HAP-1 (cell line): ENCODE measurements at places on chromosomes 12 and 14.

GRCh38 chr12:30847259-30847658 lies 79.3 kb upstream of the TSPAN11 start:
- DNase-seq, result peak; percentile 34

DNA sequence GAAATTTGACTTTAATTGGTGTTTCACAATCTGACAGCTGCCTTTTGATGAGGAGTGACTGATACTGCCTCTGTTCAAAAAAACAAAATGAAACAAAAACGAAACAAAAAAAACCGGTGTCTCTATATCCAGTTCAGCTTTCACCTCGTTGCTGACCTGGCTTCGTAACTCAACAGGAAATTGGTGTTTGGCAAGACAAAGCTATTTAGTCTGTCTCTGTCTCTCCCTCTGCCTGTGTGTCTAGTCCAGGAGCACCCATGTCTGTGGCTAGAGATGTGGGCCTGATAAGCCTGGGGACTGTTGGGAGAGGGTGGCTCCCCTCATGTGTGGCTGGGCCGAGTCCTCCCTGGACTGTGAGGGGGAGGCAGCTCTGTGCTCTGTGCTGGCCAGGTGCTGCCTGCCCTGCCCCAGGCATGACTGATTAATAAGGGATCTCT lies 11.3 kb downstream of the CACNA1C start:
- DNase-seq, result no peak

GRCh38 chr12:113271466-113271852 lies 50.2 kb downstream of the TPCN1 start:
- no peak for DNase-seq

DNA sequence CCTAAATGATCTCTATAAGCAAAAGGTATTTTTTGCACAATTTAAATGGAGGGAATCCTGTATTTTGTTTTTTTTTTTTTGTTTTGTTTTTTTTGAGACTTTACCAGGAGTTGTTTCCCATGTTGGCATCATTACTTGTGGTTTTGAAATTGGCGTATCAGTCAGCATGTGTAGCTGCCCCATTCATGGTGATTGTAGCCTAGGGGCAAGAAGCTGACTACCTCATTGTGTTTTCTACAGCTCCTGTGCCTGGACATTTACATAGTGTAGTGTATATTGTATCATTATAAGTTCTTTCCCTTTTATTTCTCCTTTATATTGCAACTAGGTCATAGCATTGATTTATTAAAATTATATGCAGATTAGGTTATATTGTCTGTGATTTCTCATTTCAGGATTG lies 24.5 kb downstream of the SAMD4A start:
- DNase-seq, result peak; percentile 71

DNA sequence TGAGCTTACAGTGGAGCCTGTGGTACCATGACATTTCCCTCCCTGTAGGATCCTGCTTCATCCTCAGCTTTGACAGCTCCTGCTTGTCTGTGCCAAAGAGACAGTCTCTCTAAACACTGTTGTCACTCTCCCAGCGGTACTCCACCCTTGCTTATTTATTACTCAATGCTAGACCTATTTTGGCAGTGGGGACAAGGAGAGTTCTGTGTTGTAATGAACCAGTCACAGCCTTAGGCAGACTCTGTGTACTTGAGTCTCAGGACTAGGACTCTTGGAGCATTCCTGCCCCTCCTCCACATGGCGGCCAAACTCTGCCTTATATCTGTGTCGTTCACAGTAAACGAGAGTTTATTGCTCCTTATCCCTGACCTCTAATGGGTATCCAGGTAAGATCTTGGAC lies 70.9 kb downstream of the PIK3C2G start:
- no peak for DNase-seq

DNA sequence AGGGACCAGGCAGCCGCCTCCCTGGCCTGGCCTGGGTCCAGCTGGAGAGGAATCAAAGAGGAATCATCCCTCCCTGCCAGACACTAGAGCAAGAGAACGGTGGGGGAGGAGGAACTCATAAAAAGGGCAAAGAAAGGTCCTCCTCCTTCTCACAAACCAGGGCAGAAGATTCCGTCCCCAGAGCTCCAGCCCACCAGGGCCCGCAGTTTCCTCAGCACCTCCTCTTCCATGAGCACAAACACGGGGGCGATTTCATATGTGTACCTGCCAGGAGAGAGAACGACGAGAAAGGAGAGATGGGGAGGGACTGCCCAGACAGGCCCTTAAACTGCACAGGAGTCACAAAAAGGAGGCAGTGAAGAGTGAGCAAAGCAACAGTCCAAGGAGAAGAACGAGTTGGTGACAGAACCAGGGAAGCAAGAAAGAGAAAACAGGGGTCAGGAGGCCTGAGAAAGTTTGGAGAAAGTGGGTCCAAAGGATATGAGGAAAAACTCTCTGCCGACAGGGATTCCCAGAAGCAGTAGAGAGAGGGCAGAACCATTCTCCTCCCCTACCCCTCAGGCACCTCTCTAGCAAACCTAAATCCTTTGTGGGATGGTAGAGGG lies 8.7 kb upstream of the ZNF740 start:
- no peak for DNase-seq

- no peak for DNase-seq
Observed at GRCh38 chr14:97655169-97655948, 858.2 kb downstream of the VRK1 start.

DNA sequence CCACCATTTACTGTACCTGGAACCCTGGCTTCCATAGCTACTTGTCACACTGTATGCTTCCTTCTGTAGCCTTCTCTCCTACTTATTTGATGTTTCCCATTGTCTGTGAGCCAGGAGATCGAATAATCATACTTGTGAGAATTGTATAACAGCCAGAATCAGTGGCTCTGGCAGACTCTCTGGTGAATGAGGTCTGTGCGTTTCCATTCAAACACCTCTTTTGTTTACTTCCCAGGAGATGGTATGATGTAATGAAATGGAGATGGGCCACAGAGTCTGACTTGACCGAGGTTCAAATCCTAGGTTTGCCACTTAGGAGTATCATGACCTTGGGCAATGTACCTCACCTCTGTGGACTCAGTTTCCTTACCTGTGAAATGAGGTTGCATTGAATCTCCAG lies 35.7 kb upstream of the CLMN start:
- DNase-seq, result no peak

DNA sequence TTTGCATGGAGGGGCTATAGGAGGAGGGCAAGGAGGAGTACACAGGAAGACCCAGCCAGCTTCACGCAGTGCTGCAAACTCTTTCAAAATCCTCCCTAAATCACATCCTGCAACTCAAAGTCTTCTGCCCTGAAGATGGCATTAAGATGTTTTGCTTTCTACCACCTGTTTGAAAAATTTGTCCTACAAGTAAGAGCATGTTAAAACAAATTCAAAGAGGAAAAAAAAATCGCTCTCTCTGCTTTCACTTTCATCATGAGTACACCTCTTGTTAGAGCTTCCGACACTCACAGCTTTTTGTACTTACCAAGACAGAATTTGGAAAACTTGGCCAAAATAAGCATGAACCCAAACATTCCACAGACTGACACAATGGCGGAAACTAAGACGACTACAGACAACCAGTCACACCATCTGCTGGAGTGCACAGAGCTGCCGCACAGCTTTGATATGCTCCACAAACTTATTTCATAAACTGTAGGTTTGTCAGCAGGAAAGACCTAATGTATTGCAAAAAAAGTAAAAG lies 21.3 kb downstream of the GCH1 start:
- DNase-seq, result no peak

DNA sequence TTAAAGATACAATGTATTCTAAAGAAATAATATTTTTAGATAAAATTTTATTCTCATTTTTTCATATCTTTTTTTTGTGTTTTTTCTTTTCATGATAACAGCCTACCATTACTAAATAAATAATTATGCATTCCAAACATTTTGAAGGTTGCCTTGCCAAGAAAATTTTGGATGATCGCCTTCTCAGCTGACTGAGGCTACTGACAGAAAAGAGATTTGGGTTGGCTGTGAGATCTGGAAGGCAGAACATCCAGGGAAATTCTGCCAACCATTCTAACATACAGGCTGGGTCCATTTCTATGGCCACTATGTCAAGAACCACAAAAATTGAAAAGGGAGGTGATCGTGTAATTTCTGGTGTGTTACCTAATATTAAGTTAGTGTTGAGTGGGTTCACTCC lies 48.1 kb downstream of the GALNT8 start:
- DNase-seq, result no peak

GRCh38 chr12:117105902-117106301 lies 6.7 kb upstream of the TESC start:
- DNase-seq, result no peak

GRCh38 chr12:57248934-57249742 lies 1.8 kb downstream of the STAC3 start:
- DNase-seq, result no peak

DNA sequence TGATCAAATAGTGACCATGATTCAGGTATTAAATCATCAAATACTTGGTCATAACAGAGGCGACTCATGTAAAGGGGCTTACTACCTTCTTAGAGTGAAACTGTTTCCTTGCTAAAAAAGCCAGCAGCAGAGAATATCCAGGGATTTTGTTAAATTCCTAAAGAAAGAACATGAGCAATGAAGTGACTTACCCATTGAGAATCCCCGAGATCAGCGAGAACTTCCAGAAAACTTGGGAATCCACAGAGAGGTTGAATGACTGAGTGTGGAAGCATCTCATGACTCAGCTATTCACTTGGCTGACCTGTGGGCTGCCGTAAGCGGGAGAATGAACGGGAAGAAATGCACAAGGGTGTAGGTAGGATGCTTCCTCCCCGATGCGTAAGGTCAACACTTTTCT lies 85.3 kb upstream of the KCNA1 start:
- DNase-seq, result no peak

GRCh38 chr12:64893961-64894360 lies 69.5 kb downstream of the TBC1D30 start:
- peak; percentile 17 for DNase-seq

- no peak for DNase-seq
Observed at GRCh38 chr14:33525626-33526025, 425.2 kb downstream of the EGLN3 start.

DNA sequence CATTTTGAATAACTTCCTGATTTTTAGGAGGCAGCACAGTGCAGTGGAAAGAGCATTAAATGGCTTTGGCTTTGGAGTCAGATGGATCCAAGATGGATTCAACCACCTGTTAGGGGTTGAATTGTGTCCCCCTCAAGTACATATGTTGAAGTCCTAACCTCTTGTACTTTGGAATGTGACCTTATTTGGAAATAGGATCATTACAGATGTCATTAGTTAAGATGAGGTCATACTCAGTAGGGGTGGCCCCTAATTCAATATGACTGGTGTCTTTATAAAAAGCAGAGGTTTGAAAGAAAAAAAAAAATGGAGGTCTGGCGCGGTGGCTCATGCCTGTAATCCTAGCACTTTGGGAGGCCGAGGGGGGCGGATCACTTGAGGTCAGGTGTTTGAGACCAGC lies 18.8 kb downstream of the ATP5MC2 start:
- no peak for DNase-seq

- no peak for DNase-seq
Observed at GRCh38 chr12:26319511-26319910, 124.1 kb downstream of the SSPN start.

DNA sequence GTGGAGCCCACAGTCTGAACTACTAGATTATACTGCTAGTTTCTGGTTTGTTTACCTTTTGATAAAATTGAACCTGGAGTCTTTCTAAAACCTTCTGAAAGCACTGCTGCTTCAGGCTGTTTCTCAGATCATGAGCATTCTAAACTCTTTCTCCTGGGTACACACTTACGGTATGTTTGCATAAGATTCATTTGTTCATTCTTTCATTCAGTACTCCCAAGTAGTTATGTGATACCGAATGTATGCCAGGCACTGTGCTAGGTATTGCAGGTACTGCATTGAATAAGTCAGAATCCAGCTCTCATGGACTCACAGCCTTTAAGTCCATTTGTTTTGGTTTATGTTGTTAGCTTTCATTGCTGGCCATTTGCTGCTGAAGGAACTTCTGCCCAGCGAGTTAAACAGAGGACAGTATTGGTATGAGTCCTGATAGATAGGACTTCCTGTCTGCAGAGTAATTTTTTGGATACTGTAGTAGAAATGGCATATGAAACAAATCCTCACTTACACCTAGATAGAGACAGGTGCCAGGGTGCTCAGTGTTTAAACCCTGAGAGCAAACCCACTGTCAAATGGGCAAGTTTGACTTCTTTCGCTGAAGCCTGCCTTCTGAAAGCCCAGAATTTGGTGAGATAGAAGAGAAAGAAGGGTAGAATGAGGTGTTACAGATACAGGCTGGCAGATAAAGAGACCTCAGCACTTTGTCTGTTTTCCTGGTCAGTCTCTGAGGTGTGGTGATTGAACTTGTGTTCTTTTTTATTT lies 2.1 kb downstream of the SUSD6 start:
- no peak for DNase-seq

GRCh38 chr14:73365727-73366126 lies 92.6 kb downstream of the NUMB start:
- DNase-seq, result no peak

- peak; percentile 91 for DNase-seq
Observed at GRCh38 chr12:121776190-121777098, 17.0 kb downstream of the RHOF start.

DNA sequence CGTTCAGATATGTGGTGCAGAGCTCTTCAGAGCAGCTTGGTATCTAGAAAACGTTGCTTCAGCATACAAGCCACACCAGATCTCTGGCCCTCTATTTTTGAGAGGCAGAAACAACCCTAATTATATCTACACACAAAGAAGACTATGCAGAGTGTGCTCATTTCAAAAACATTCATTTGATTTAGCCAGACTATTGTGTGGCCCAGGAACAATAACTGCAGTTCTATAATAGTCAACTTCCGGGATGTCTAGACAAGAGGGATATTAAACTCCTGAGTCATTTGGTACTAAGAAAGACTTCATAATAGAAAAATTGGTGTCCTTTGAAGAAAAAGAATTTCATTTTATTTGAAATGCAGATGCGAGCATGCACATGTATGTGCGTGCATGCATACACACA lies 153.8 kb downstream of the PELI2 start:
- DNase-seq, result peak; percentile 59

- no peak for DNase-seq
Observed at GRCh38 chr14:86708846-86709339, 1178.9 kb downstream of the FLRT2 start.

GRCh38 chr12:66571361-66571915 lies 107.4 kb downstream of the GRIP1 start:
- no peak for DNase-seq

GRCh38 chr14:101370593-101371569 lies 190.4 kb upstream of the DIO3 start:
- DNase-seq, result no peak

GRCh38 chr12:130526813-130527212 lies 189.1 kb downstream of the PIWIL1 start:
- DNase-seq, result no peak

DNA sequence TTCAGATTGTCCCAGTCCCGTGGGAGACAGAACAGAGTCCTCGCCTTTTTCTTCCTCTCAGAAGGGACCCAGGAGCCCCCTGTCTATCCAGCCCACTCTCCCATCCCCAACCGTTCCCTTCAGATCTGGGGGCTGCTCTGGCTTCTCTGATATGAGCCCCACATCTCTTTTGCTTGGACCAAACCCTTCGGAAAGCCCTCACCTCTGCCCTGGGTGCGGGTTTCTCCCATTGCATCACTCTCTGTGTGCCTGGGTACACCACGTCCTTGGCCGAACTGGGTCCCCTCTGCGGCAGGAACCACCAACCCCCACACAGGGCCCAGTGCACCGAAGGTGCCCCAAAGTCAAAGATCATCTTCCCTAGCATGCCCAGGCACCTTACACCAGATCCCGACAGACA lies 87.8 kb downstream of the DICER1 start:
- DNase-seq, result no peak
